ENCODE measurements at places on chromosomes 13 and 19. TPM values are rescaled to one million over a fixed set of nuclear protein-coding genes. Genes with fewer than 3 reads are reported as not detected.
A peak's percentile ranks its signal among the peaks of the same experiment; 100 is the strongest.

The GJB2 gene
- not detected for total RNA-seq

The ZNF793 gene
- 17.1 TPM for total RNA-seq

The IGFL2 gene
- not detected for total RNA-seq

The RGCC gene
- 117 TPM for total RNA-seq

The IGSF23 gene
- total RNA-seq: not detected

- peaks cover 4% of the 10 kb centered on the region for H3K4me1 ChIP-seq
- H3K4me3 ChIP-seq: no peak overlapping the region
- H3K27ac ChIP-seq: no peak overlapping the region
These were observed 6.6 kb upstream of the IFI30 start for GRCh38 chr19:18167011-18167410.

DNA sequence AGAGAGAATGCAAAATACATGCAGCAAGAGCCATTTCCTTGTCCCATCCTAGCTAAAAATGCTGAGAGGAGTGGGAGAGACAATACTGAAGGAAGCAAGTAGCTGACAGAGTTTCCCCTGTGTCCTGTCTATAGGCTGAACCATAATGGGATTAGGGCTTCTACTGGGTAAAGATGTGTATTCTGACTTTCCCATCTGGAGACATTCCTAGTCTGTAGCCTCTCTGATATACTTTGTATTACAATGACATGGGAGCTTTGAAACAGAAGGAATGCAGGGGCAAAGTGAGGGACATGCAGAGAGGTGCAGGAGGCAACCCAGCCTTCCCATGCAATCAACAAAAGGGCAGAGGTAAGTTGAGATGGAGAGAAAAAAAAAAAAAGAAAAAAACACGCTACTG, 10.5 kb upstream of the GPC6 start:
- no peaks in the 10 kb centered on the region for H3K4me1 ChIP-seq
- no peak for DNase-seq
- no peaks in the 10 kb centered on the region for H3K36me3 ChIP-seq
- H3K27ac ChIP-seq: no peak overlapping the region

- H3K4me3 ChIP-seq: no peak overlapping the region
- H3K4me1 ChIP-seq: peaks cover 61% of the 10 kb centered on the region
- H3K36me3 ChIP-seq: no peaks in the 10 kb centered on the region
These were observed 9.8 kb downstream of the IRS2 start for GRCh38 chr13:109776575-109776974.

GRCh38 chr13:25165663-25166062, 6.4 kb downstream of the AMER2 start:
- no peaks in the 10 kb centered on the region for H3K36me3 ChIP-seq
- DNase-seq: no peak
- no peak overlapping the region for H3K4me3 ChIP-seq
- peaks cover 20% of the 10 kb centered on the region for H3K27me3 ChIP-seq
- peaks cover 2% of the 10 kb centered on the region for H3K4me1 ChIP-seq

DNA sequence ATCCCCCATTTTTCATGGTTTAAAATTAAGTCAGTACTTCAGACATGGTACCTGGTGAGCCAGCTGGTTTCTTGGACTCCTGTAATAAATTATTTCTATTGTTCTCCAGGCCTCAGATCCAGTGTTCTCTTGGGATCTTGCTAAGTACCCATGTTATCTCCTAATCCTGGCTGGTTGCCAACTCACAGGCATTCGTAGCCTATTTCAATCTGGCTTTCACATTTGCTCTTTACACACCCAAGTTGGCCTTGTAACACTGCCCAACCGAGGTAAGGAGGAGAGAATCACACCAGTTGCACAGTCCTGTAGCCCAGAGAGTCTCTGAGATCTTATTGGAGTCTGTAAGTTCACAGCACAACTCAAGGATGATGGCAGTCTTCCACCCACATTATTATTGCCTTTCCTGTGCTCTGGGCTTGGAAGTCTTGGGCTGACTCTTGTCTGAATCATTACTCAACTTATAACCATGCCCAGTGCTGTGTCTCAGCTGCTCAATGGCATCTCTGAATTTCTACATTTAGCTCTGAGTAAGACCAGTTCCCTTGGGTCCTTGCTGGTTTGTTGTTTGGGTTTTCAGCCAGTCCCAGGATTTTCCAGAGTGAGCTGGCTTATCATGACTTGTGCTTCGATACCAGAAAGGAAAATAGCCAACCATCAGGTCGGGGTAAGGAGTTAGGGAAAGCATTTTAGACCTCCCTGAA, 76.6 kb upstream of the KLF12 start:
- no peaks in the 10 kb centered on the region for H3K27me3 ChIP-seq
- H3K4me3 ChIP-seq: no peak overlapping the region
- H3K27ac ChIP-seq: no peak overlapping the region
- peaks cover 2% of the 10 kb centered on the region for H3K4me1 ChIP-seq
- H3K36me3 ChIP-seq: peaks cover 8% of the 10 kb centered on the region

GRCh38 chr19:18232540-18233223, 6.4 kb upstream of the PDE4C start:
- no peaks in the 10 kb centered on the region for H3K4me1 ChIP-seq
- DNase-seq: no peak
- H3K27me3 ChIP-seq: peaks cover 83% of the 10 kb centered on the region
- H3K36me3 ChIP-seq: peaks cover 2% of the 10 kb centered on the region
- no peak overlapping the region for H3K4me3 ChIP-seq

DNA sequence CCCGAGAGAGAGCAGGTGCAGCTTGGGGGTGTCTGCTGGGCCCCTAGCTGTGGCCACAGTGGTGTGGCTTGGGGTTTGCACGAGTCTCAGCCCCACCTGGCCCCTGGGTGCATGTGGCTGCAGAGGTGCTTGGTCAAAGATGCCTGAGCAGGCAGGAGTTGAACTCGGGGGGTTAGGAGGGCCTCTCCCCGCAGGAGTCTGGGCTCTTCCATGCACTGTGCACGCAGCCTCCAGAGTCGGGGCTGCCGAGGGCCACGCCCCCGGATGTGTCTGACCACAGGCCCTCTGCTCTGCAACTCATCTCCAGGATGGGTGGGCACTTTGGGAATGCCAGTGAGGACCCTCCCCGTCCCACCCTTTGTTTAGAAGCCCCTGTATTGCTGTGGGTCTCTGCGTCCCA, 91.5 kb upstream of the MCF2L start:
- no peak overlapping the region for H3K27ac ChIP-seq
- no peaks in the 10 kb centered on the region for H3K27me3 ChIP-seq
- no peak overlapping the region for H3K4me3 ChIP-seq
- no peaks in the 10 kb centered on the region for H3K36me3 ChIP-seq
- DNase-seq: no peak

DNA sequence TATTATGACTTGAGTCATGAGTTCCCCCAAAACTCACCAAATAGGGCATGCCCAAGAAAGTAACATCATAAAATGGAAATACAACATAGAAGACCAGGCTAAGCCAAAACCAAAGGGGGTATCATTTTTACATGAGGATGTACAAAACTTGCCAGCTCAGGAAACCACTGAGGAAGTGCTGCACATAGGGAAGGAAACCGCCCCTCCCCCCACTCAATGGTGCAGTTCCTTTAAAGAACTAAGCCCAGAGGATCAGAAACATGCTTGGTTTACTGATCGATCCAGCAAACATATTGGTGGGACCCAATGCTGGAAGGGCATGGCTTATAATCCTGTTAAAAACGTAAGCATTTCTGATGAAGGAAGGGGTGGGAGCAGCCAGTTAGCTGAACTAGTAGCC, 4.2 kb upstream of the ZNF486 start:
- no peaks in the 10 kb centered on the region for H3K27me3 ChIP-seq
- peak overlapping the region; percentile 58 for H3K4me3 ChIP-seq
- peaks cover 24% of the 10 kb centered on the region for H3K36me3 ChIP-seq
- H3K27ac ChIP-seq: no peak overlapping the region
- peaks cover 16% of the 10 kb centered on the region for H3K4me1 ChIP-seq

DNA sequence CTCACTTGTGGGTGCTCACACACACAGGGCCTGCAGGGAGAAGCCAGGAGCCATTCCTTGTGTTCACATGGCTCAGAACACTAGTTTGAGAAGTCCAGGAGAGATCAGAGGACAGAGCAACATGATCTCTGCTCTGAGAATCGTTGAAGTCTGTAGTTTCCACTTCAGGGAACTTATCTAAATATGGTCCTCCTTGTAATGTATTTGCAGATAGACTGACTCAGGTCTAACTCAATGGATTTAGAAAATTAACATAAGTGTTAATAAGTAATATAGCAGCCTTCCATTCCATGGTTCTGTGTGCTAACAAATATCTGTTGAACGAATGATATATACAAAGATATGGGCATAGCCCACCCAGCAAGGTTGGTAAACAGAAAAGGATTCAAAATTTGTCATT, 119.8 kb upstream of the STARD13 start:
- no peaks in the 10 kb centered on the region for H3K27me3 ChIP-seq
- no peak overlapping the region for H3K4me3 ChIP-seq
- peaks cover 2% of the 10 kb centered on the region for H3K36me3 ChIP-seq
- no peaks in the 10 kb centered on the region for H3K4me1 ChIP-seq
- peak overlapping the region; percentile 57 for H3K27ac ChIP-seq

DNA sequence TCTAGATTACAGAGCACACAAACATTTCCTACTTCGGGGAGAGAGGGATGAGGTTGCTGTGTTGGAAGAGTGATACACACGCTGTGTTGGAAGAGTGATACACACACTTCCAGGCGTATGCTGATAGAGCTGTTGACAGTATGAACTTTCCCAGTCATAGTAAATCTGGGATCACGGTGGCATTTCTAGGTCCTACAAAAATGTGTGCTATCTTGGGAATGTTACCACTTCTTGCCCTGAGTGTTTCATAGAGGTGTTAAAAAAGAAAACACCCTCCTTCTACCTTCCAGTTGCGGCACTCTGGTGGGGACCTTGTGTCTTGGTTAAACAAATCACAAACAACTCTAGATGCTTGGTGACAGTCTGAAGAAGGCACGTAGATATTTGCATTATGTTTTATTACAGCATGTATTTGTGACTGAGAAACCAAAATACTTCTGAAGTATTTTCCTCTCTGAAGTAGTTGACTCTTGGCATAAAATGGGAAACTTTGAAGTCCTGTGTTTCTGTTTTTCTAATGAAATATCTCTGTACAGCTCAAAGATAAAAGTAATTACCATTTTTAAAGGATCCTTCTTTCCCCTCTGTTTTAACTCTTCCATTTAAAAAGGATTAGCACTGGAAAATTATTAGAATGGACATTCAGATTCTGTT, 52.5 kb downstream of the ARHGAP35 start:
- no peak for DNase-seq
- peaks cover 3% of the 10 kb centered on the region for H3K36me3 ChIP-seq
- peaks cover 47% of the 10 kb centered on the region for H3K4me1 ChIP-seq
- H3K4me3 ChIP-seq: no peak overlapping the region
- no peaks in the 10 kb centered on the region for H3K27me3 ChIP-seq

DNA sequence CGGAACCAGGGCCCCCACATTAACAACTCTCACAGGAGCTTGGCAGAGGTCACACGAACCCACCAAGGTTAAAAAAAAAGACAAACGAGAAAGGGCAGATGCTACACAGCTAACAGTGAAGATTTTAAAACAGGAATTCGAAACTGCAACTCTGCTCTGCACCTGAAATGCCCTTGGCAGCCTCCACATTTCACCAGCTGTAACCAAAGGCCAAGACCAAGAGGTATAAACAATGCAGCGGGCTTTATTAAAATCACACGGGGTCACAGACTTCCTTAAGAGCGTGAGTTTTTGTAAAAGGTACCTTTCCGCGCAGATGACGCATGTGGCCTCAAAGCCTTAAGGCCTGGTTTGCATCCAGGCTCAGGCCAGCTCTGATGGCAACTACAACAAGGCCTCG, 88.2 kb downstream of the STK24 start:
- no peaks in the 10 kb centered on the region for H3K27me3 ChIP-seq
- DNase-seq: no peak
- peak overlapping the region; percentile 3 for H3K27ac ChIP-seq
- no peak overlapping the region for H3K4me3 ChIP-seq
- H3K4me1 ChIP-seq: peaks cover 92% of the 10 kb centered on the region
- no peaks in the 10 kb centered on the region for H3K36me3 ChIP-seq

- no peak for DNase-seq
- no peaks in the 10 kb centered on the region for H3K27me3 ChIP-seq
- H3K36me3 ChIP-seq: peaks cover 20% of the 10 kb centered on the region
These were observed 354.3 kb downstream of the KLF12 start for GRCh38 chr13:73779881-73780280.

DNA sequence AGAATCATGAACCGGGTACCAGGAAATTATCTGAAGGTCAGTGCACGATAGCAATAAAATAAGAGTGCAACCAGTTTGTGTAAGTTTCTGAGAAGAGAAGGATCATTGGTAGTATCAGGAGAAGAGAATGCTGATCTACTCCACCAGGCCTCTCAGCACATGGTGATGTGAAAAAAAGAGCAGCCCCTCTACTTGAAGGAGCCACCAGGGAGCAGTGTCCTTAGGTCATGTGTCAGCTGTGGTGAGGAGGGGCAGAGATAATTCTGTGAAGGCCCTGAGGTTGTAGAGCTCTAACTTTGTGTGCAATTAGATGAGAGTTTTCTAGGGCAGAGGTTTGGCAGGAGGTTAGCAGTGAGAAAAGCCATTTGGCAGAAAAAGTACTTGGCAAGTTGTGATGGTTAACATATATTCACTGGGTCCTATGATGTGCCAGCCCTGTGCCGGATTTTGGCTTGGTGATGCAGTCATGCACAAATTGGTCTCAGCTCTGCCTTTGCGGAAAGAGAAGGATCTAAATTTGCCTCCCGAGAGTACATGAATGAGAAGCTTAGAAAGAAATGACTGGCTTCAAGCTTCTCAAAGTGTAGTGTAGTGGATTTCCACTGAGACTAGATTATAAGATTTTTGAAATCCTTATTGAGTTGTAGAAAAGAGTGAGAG, 19.2 kb upstream of the ZC3H13 start:
- no peaks in the 10 kb centered on the region for H3K4me1 ChIP-seq
- no peak overlapping the region for H3K27ac ChIP-seq
- DNase-seq: no peak

- no peak for DNase-seq
- H3K36me3 ChIP-seq: no peaks in the 10 kb centered on the region
- H3K4me3 ChIP-seq: peak overlapping the region; percentile 3
- H3K4me1 ChIP-seq: peaks cover 13% of the 10 kb centered on the region
- peaks cover 11% of the 10 kb centered on the region for H3K27me3 ChIP-seq
These were observed 1.2 kb downstream of the CPT1C start for GRCh38 chr19:49692147-49692506.

DNA sequence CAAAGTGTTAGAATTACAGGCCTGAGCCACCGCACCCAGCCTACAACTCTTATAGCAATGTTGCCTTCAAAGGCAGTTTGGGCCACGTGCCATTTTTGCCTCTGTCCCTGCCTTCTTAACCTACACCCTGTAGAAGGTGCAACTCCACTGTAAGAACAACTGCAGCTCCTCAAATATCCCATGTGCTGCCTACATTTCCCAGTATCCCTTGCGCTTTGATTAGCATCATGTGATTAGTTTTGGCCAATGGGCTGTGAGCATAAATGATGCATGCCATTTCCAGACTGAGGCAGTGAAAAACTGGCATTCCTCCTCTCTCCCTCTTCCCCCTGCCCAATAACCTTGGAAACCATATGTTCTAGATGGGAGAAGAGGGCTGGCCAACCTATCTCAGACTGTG, 75.2 kb upstream of the MRI1 start:
- H3K4me1 ChIP-seq: peaks cover 6% of the 10 kb centered on the region
- no peak overlapping the region for H3K4me3 ChIP-seq
- no peak overlapping the region for H3K27ac ChIP-seq
- DNase-seq: no peak
- peaks cover 16% of the 10 kb centered on the region for H3K27me3 ChIP-seq
- H3K36me3 ChIP-seq: no peaks in the 10 kb centered on the region
